ENCODE measurements at places on chromosomes 4 and X.

GRCh38 chr4:10173037-10173753, 56.6 kb upstream of the WDR1 start:
- peak; percentile 20 for DNase-seq

- DNase-seq: no peak
These were observed 391.8 kb upstream of the EPHA5 start for GRCh38 chr4:66062044-66062443.

GRCh38 chr4:41297832-41298231, 41.1 kb downstream of the UCHL1 start:
- DNase-seq: no peak

GRCh38 chrX:36577006-36577405, 431.2 kb upstream of the FAM47C start:
- no peak for DNase-seq

- DNase-seq: no peak
These were observed 33.3 kb upstream of the ARSJ start for GRCh38 chr4:114012749-114013148.

- DNase-seq: no peak
These were observed 223.4 kb upstream of the RPL34 start for GRCh38 chr4:108396900-108397497.

DNA sequence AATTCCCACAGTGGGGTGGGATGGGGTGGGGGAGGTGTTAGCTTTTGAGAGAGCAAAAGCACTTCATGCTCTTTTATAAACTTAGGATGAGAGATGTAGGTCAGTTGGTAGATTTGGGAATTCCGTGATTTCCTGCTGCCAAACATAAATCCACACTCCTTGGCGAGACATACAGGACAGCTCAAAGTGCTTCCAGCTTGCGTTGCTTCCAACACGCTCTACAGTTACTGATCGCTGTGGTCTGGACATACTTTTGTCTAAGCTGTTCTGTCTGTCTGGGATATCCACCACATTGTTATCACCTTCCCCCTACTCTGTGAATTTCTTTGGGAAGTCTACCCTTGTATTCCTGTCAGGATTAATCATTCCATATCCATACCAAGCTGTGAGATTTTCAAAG, 117.5 kb downstream of the RAPGEF2 start:
- no peak for DNase-seq

- DNase-seq: peak; percentile 69
These were observed 17.2 kb downstream of the SPIN3 start for GRCh38 chrX:56978172-56978571.

- DNase-seq: peak; percentile 39
These were observed 20.5 kb downstream of the RWDD4 start for GRCh38 chr4:183638436-183638835.

DNA sequence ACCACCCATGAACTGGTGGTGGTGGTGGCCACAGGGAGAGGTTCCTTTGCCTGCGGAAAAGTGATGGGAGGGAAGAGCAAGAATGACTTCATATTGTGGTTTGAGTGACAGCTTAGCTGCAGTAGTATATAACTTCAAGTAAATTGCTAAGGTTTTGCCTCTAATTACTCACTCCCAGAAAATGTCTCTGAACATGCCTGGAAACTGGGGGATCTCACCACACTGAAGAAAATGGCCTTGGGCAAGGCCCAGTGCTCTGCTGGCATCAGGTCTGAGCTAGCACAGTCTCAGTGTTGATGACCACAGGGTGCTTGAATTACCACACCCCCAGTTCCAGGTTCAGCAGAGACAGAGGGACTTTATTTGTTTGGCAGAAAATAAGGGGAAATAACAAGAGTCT, 2085.4 kb downstream of the ARAP2 start:
- no peak for DNase-seq

DNA sequence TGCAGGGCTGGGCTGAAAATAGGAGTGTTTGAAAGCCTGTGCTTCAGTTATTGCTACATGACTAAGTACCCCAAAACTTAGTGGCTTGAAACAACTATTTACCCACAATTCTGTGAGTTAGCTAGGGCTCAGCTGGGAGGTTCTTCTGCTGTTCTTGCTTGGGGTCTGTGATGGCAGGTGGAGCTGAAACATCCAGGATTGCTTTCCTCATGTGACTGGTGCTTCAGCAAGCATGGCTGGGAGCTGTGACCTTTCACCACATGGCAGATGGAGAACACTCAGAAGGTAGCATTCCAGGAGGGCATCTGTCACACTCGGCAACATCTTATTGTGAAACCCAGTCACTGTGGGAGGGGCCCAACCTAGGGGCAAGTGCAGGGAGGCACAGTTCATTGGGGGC, 57.0 kb upstream of the TBC1D14 start:
- DNase-seq: no peak

DNA sequence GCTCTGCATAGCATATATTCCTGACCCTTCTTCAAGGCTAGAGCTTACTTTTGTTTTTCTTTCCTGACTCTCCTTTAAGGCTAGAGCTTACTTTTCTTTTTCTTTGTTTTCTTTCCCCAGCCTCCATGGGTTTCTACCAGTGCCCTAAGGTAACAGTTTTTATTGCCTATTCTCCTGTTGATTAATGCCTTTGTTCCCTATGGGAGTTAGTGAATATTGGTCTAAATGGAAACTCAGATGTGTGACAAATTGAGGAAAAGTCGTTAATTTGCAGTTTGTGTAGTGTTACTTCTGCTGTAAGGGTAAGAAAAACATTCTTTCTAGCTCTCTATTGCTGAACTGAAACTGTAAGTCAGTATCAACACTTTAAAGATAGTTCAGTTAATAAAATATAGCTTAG, 358.7 kb downstream of the IL15 start:
- no peak for DNase-seq

- DNase-seq: peak; percentile 50
These were observed 78.1 kb downstream of the BMP15 start for GRCh38 chrX:50988649-50989048.

GRCh38 chrX:45842207-45842925, 641.7 kb upstream of the DIPK2B start:
- no peak for DNase-seq

GRCh38 chrX:49799828-49800227, 29.3 kb upstream of the PAGE4 start:
- no peak for DNase-seq

GRCh38 chrX:141278306-141278705, 36.0 kb upstream of the SPANXC start:
- peak; percentile 7 for DNase-seq

GRCh38 chrX:115957862-115958490, 212.6 kb upstream of the AGTR2 start:
- DNase-seq: no peak

- DNase-seq: no peak
These were observed 1102.1 kb upstream of the LCORL start for GRCh38 chr4:19123681-19124080.

DNA sequence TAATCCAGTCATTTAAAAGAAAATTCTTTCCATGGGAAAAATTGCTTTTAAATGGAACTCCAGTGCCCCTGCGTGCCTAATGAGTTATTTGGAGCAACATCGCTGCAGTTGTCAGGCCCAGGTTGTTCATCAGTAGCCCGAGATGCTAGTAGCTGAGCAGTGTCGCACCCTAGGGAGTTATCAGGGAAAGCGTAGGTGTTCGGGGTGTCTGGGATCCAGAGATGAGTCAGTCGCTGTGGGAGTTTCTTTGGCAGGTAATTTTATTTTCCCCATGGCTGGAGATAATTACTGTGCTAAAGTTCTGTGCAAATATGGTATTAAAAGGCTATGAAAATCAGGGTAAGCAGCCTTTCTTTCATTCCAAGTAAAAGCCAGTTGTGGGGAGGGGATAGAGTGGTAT, 49.4 kb downstream of the ANXA3 start:
- no peak for DNase-seq

GRCh38 chrX:19616959-19617358, 101.7 kb upstream of the MAP3K15 start:
- DNase-seq: peak; percentile 22

DNA sequence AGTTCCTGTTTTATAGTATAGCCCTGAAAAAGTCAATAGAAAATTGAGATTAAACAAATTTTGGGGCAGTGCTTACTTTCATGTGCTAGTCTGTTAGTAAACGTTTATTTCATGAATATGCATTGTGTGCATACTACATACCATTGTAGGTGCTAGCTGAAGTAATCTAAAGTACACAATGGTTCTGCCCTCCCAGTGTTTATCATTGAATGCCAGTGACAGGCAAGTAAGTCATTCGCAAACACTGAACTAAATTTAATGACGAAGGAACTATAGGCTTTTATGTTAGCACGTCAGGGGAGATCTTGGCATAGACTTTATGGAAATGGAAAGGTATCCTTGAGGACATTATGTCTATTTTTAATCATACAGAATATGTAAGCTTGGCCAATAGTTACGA, 426.9 kb upstream of the EPHA5 start:
- DNase-seq: no peak

DNA sequence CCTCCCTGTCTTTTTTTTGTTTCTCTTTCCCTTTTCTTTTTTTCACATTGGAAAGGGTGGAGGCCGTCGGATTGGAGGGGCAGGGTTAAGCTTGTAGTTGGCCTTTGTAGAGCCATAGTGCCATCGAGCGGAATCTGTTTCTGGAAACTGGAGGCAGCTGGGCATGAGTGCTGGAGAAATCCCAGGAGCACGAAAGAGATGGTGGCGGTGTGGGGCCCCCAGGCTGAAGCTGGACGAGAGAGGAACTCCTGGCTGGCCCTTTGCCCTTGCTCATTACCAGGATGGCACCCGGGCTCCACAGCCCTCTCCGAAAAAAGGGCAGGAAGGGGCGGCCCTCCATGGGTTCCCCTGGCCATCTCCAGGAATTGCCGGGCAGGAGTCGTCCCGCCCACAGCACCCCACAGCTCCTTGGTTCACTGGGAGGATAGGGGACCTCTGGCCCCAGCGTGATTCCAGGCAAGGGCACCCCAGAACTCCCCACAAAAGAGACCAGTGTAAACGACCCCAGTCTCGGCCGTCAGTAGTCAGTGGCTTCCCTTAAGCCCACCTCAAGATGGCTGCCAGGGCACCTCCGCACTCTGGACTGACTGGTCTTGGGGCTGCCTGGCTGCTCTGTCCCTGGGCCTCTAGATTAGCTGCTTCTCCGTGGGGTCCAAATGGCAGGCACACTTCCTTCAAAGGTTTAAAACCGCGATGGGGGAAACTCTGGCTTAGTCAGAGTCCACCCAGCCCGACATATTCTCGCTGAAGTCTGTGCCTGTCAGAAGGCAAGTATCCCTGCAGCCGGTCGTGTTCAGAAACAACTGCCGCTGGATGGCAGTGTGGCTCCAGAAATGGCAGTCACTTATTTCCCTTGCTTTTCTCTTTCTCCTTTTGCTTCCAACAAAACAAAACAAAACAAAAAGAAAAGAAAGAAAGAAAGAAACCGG, 74.1 kb downstream of the NBDY start:
- peak; percentile 69 for DNase-seq

DNA sequence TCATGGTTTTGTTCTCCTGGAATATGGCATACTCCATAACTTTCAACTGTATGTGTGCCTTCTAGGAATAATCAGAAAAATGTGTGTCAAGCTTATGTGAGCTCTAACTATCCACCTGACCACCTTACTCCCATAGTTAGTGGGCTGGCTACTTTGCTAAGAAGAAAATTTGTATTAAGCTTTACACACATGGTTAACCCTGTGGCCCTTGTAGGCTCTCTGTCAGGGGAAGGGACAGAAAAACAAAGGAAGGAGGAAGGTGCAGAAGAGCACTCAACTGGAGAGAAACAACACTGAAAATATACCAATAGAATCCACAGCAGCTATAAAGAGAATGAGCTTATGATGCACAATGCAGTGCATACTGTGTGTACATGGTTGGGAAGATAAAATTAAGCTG, 84.6 kb downstream of the PPP3CA start:
- no peak for DNase-seq

DNA sequence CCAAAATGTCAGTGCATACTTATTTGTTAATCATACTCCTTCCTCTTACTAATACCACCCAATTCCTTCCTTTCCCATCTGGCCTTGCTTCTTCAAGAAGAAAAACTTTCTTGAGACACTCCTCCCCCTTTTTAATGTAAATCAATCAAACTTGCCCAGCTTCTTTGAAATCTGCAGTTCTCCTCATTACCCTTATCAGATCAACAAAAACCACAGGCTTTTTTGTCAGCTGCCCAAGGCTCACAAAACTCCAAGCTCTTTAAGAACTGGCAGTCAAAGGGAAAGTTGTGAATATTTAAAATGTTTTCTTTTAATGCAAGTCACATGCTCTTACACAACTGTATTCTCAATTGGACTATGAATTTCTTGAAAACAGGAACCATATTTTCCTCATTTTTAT, 11.3 kb upstream of the MYOZ2 start:
- DNase-seq: no peak

GRCh38 chr4:47519239-47519883, 34.3 kb downstream of the ATP10D start:
- DNase-seq: no peak

GRCh38 chr4:41339812-41340809, 83.4 kb downstream of the UCHL1 start:
- DNase-seq: peak; percentile 64

- no peak for DNase-seq
These were observed 7.2 kb upstream of the TSPYL2 start for GRCh38 chrX:53075011-53075410.

DNA sequence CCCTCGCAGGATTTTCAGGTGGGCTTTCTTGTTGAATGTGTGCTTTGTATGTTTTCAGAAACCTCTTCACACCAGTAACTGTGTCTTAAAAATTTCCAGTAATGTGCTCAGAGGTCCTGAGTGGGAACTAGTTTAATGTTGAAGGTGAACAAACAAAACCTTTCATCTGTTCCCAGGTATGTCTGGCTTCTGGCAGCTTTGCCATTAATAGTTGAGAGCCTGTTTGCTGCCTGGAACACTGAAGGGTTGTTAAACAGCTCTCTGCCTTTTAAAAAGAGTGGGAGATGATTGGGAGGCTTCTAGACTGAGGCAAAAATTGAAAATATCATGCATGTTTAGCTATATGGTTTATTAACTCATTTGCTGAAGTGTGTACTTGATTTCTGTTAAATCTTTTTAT, 161.2 kb upstream of the AGTR2 start:
- no peak for DNase-seq

GRCh38 chrX:149513825-149514428, 8.8 kb upstream of the IDS start:
- DNase-seq: peak; percentile 24

- no peak for DNase-seq
These were observed 90.1 kb upstream of the NOCT start for GRCh38 chr4:138925495-138925894.

DNA sequence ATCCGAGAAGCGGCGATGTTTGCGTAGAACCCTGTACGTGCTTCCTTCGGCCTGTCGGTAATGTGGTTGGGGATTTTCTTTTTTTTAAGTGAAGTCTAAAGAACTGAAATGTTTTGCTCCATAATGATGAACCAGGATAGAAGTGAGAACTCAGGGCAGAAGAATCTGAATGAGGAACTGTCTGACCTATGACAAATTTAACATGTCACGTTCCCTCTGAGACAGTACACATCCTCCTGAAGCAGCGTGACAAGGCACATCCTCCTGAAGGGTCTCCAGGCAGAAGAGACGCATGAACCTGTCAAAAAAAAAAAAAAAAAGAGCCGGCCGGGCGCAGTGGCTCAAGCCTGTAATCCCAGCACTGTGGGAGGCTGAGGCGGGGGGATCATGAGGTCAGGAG, 6.2 kb downstream of the CSF2RA start:
- DNase-seq: no peak
